ENCODE measurements at places on chromosomes 4 and X.

DNA sequence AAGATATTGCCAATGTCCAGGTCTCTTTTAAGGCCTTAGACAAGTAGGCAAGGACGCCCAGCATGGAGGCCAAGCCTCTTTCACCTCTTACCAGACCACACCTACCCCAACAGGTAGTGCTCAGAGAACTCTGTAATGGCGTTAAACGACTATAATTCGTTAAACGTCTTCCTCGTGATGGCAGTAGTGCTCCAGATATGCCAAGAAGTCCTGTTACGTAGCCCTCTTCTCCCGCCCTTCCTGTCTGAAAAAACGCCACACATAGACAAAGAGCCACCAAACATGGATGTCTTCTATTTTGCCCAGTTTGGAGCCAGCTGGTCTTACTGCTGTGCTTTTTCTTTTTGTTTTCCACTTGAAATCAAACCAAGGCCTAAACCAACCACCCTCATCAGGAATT, 190.7 kb downstream of the OR13H1 start:
- no peak for DNase-seq

GRCh38 chr4:152727784-152728183, 48.0 kb upstream of the TMEM154 start:
- no peak for DNase-seq

- peak; percentile 41 for DNase-seq
Observed at GRCh38 chr4:82851885-82852750, 38.8 kb downstream of the SEC31A start.

GRCh38 chr4:122508083-122508482, 51.6 kb upstream of the IL2 start:
- DNase-seq = no peak

DNA sequence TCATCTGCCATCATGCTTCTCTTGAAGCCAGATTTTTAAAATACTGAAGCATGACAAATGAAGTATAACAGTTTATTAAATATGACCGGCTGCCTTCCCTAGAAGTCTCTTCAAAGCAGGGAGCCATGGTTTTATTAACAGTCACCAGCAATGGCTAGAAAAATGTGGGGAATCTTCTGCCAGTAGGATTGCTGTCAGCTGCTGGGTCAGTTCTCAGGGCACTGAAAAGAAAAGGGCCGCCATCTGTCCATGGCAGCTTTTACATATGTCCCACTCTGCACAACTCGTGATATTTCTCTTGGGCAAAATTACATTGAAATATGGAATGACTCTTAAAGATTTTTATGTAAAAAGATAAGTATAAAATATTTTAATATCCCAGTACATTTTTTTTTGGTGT, 2.8 kb downstream of the CCNG2 start:
- DNase-seq = no peak

GRCh38 chrX:95764972-95765451, 919.6 kb upstream of the DIAPH2 start:
- peak; percentile 19 for DNase-seq

DNA sequence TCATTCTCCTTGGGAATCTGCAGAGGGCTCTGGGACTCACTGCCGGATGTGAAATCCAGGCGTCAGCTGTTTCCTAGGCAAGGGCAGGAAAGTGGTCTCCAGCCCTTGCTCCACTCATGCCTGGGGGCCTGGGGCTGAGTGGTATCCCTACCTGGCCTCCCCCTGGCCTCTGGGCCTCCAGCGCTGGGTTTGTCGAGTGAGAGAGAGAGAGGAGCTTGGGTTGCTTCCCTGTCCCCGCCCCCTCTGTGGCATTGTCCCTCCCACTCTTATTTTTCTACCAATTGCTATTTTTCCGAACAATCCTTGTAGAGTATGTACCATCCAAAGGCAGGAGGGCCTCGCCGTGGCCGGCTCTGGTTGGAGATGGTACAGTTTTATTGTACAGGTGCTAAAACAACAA, 53.1 kb downstream of the ELF4 start:
- DNase-seq = no peak

- DNase-seq = no peak
Observed at GRCh38 chr4:145213245-145213644, 32.9 kb upstream of the OTUD4 start.

DNA sequence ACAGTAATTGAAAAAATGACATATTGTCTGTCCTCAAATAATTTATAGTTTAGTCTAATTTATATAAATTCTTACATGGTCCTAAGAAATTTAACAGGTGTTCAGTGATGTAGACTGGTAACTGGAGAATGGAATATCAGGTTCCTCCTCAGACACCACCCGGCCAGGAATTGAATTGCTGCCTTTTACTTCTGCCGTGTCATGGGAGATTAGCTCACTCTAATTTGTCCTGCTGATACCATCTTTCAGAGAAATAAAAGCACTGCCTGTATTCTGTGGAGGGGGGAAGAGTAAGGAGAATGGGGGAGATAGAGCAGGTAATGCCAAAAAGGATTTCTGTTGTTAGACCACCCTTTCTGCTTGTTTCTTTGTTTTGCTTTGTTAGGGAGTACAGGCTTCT, 125.2 kb upstream of the KLHL4 start:
- no peak for DNase-seq

- no peak for DNase-seq
Observed at GRCh38 chr4:14293582-14293981, 666.1 kb upstream of the BOD1L1 start.

- no peak for DNase-seq
Observed at GRCh38 chrX:45557387-45557786, 356.7 kb upstream of the DIPK2B start.

- DNase-seq = no peak
Observed at GRCh38 chr4:13605330-13605729, 22.2 kb downstream of the BOD1L1 start.

GRCh38 chr4:32744211-32744610, 2024.0 kb downstream of the PCDH7 start:
- no peak for DNase-seq

DNA sequence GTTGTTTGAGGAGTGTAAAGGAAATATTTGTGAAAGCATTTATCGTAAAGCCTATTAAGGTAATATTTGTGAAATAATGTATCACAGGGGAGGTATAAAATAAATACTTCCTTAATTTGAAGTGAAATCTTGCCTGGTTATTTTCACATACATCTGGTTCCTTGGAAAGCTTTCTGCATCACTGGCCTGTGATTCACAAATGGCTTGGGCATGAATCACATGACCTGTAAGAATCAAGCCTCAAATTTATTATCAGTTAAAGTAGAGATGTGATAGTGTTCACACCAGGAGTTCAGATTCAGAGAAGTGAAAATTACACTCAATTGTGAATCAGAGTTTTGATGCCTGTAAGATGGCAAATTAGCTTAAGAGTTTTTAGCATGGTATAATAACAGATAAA, 1911.4 kb downstream of the STIM2 start:
- peak; percentile 57 for DNase-seq

DNA sequence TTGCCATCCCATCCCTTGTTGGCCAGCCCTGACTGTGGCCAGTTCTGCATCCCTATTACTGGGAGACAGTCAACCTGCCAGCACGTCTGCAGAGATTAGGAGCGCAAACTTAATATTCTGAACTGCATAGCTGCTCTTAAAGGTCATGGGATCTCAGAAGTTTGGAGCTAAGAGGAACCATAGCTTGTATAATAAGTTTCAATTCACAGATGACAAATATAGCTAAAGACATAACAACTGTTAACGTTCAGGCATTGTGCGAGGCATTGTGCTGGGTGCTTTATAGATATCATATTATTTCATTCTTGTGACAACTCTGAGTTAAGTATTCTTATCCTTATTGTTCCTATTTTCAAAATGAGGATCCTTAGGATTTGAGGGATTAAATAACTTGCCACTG, 3.7 kb downstream of the SCARB2 start:
- no peak for DNase-seq

- DNase-seq = no peak
Observed at GRCh38 chr4:160235285-160235684, 1132.4 kb downstream of the RAPGEF2 start.

DNA sequence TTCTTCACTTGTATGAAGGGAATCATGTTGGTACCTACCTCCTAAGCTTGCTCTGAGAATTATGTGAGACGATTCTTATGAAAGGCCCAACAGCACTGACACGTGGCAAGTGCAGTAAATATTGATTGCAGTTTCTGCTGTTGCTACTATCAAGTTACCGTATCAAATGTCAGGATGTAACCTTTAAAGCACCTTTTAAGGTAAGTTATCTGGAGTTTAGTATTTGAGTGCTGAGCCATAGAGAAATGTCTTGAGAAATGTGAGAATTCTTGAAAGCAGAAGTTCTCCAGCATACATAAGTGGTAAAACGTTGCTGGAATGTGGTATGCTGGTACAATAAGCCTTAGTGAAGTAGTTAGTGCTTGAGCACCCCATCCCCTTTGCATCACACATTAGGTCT, 90.4 kb downstream of the PHOX2B start:
- DNase-seq = no peak

DNA sequence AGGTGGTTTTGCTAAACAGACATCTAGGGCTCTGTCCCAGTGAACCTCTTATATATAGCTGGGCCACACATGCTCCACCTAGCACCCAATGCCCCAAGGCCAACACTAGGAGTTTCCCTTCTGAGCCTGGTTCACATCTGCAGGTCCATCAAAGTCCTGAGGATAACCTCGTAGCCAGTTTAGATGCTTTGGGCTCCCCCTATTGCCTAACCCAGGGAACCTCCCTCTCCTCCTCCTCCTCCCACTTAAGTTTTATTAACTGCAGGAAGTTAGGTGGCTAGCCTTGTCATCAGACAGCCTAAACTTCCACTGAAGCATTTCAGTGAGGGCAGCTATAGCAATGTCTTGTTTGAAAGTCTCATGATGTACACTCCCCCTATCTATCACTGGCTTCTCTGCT, 88.0 kb downstream of the GUCY2F start:
- DNase-seq = no peak

- DNase-seq = no peak
Observed at GRCh38 chr4:184344435-184344834, 126.8 kb upstream of the ENPP6 start.

DNA sequence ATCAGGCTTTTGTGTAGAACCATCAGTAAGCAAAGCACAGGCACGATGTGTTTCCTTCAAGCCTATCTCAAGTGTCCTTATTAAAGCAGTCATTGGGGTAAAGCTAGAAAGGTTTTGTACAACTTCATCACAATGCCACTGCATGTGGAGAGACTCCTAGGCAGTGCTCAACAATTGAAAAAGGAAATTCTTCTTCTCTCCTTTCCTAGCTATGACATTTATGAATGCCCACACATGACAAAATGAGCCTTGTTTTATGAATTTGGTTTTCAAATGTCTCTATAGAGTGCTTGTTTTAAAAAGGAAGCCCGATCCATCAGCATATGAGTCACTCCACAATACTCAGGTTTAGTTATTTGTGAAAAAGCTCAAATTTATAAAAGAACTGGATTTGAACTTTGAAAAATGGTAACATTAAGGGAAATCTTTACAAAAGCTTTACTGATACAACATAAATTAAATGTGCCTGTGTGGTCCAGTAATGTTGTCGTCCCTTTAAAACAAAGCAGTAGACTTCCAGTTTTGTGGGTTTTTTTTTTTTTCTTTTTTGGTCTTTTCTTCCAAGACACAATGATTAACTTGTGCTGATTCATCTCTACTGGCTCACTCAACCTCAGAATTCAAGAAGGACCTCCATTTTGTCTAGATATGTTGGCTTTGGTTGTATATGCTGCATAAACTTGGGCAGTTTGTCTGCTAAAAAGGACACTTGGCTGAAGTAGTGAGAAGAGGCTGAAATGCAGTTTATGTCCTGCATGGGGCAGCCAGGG, 273.8 kb downstream of the GASK1B start:
- no peak for DNase-seq

DNA sequence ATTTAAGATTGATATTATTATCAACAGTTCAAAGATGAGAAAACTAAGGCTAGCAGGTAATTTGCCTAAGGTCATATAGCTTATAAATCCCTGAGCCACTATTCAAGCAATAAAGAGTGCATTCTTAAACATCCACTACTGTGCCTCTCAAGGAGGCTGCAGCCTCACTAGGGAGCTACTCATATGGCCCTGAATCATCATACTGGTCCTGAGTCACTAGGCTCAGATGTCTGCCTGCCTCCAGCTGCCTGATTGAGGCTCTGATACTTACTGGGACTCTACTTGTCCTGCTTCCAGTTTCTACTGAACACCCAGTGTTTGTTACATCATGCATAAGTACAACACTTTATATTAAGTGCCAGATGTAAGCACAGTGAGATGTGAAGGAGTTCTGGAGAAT, 110.7 kb downstream of the AASDH start:
- DNase-seq = no peak

GRCh38 chr4:86970447-86971354, 35.9 kb downstream of the AFF1 start:
- no peak for DNase-seq

GRCh38 chr4:22466581-22466980, 49.3 kb downstream of the ADGRA3 start:
- DNase-seq = no peak

- DNase-seq = peak; percentile 80
Observed at GRCh38 chr4:3342182-3342854, 49.5 kb downstream of the RGS12 start.

- no peak for DNase-seq
Observed at GRCh38 chrX:110703641-110704040, 92.0 kb downstream of the CHRDL1 start.

- no peak for DNase-seq
Observed at GRCh38 chrX:69238114-69238886, 73.0 kb upstream of the PJA1 start.

DNA sequence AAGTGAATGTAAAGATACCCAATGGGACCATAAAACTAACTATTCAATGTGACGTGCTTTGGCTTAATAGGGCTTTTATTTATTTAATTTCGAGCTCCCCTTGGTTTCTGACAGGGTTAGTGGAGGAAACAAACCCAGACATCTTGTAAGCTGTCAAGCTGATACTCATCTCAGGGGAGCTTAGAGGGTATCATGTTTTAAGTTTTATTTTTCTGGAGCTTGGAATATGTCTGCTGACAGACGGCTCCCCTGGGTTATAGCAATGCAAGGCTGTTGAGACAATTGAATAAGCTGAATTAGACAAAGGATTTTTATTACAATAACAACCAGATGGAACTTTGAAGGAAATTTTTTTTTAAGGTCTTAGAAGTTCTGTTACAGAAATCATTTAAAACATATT, 456.5 kb downstream of the IL1RAPL1 start:
- DNase-seq = no peak

Data from fibroblast of skin of back (primary cell).